ENCODE measurements at places on chromosomes 2 and 18.

- DNase-seq = no peak
These were observed 12.0 kb downstream of the ALPG start for GRCh38 chr2:232418466-232419244.

GRCh38 chr2:85032621-85033020 is 61.7 kb downstream of the KCMF1 start:
- DNase-seq = no peak

GRCh38 chr2:67851956-67852824 is 210.6 kb downstream of the C1D start:
- DNase-seq = no peak

- DNase-seq = no peak
These were observed 58.2 kb downstream of the ITGB6 start for GRCh38 chr2:160141912-160142311.

GRCh38 chr2:236748385-236748784 is 178.8 kb downstream of the ACKR3 start:
- DNase-seq = no peak

DNA sequence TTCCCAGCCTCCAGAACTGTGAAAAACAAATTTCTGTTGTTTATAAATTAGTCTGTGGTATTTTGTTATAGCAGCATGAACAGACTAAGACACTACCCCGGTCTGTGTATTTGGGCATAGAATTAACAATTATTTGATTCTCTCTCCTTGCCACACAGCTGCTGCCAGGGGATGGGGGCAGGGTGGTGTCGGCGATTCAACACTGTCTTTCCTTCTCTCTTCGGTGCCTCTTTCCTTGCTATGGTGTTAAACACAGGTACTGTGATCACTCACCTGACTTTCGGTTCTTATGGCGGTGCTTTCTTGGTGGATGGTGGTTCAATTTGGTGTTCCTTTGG is 50.8 kb upstream of the CTAGE1 start:
- DNase-seq = no peak

Measured in HS-5 (cell line).